ENCODE measurements at places on chromosomes 16 and 17. TPM values are rescaled to one million over a fixed set of nuclear protein-coding genes. Genes with fewer than 3 reads are reported as not detected.

GRCh38 chr16:66121466-66121865 is 245.0 kb upstream of the CDH5 start:
- no peak for DNase-seq

- DNase-seq: peak; percentile 7
Measured at GRCh38 chr16:57028086-57028485, 38.7 kb downstream of the NLRC5 start.

- no peak for DNase-seq
Measured at GRCh38 chr17:10907370-10907769, 69.5 kb upstream of the PIRT start.

GRCh38 chr17:27958708-27959381 is 65.7 kb upstream of the LYRM9 start:
- DNase-seq: no peak

DNA sequence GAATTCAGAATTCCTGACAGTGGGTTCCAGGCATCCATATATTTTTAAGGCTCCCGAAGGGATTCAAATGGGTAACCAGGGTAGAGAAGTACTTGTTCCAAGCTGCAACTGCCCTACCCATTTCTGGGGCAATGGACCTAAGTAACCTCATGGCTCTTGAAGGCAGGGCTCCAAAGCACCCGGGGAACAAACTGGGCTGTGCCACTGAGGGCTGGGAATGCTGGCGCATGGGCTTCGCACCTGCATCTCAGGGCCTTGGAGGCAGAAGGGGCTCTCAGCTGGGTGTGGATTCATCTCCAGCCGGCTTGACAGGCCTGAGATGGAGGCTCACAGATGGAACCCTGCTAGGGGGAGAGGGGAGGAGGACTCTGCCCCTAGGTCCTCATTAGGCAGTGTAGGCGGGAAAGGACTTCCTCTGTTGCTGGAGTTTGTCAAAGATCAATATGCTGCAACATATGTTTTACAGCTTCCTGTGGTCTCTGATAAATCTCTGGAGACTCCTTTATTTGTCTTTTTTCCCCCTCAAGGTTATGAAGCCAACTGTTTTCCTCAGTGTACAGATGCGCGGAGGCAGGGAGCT is 232.3 kb upstream of the NLRP1 start:
- DNase-seq: peak; percentile 41

GRCh38 chr17:44787271-44787940 is 28.6 kb downstream of the ADAM11 start:
- DNase-seq: no peak

DNA sequence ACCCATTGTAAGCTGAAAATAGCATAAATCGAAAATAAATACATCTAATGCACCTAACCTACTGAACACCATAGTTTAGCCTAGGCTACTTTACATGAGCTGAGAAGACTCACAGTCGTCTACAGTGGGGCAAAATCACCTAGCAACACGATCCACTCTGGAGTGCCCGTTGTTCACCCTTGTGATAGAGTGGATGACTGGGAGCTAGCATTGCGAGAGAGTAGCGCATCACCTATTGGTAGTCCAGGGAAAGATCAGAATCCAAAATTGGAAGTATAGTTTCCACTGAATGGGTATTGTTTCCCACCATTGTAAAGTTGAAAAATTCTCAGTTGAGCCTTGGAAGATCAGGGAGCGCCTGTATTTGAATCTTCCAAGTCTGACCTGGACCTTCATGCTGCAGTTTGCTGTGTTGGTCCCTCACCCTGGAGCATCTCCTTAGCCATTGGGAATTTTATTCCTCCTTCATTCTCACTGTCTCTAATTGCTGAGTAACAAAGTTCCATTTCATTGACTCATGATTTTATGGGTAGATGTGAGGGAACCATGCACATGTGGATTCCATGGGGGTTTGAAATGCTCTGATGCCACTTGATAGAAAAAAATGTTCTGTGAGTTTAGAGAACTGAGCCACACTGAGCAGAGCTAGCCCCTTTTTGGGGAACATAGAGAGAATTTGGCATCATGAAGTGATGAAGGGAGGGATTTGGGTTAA is 19.6 kb downstream of the AKAP1 start:
- DNase-seq: no peak

DNA sequence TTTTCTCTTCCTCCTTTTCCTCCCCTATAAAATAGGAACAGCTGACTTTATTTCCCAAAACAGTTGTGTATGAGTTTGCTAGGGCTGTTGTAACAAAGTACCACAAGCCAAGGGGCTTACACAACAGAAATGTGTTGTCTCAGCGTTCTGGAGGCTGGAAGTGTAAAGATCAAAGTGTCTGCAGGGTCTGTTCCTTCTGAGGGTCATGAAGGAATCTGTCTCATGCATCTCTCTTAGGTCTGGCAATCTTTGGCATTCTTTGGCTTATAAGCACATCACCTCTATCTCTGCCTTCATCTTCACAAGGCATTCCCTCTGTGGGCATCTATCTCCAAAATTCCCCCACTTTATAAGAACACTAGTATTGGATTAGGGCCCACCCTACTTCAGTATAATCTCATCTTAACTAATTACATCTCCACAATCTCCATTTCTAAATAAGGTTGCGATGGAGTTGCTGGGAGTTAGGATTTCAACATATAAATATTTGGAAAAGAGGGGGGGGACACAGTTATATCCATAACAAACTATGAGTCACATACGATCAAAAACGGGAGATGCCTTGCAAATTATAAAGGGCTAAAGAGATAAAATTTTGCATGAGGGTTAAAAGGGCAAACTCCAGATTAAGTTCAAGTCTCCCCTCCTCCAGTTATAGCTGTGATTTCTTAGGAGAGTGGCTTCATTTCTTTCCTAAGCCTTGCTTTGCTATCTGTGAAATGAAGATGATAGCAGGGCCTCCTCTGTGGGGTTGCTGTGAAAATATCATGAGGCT is 109.7 kb downstream of the VAT1L start:
- no peak for DNase-seq

DNA sequence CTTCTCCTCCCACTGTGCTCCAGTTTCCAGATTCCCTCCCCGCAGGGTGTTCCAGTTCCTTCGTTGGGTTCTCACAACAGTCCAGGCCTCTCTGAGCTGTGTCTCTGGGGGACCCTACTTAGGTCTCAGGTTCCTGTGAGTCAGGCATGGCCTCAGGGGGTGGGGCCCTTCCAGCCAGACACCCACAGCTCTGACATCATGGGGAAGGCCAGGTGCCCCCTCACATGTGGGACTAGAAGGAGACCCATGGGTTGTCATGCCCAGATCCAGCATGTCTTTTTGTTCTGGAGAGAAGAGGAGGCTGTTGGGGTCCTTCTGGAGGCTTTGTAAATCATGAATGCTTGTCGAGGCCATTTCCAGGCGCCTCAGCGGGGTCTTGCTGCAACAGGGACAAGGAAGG is 32.0 kb upstream of the NDRG4 start:
- no peak for DNase-seq

DNA sequence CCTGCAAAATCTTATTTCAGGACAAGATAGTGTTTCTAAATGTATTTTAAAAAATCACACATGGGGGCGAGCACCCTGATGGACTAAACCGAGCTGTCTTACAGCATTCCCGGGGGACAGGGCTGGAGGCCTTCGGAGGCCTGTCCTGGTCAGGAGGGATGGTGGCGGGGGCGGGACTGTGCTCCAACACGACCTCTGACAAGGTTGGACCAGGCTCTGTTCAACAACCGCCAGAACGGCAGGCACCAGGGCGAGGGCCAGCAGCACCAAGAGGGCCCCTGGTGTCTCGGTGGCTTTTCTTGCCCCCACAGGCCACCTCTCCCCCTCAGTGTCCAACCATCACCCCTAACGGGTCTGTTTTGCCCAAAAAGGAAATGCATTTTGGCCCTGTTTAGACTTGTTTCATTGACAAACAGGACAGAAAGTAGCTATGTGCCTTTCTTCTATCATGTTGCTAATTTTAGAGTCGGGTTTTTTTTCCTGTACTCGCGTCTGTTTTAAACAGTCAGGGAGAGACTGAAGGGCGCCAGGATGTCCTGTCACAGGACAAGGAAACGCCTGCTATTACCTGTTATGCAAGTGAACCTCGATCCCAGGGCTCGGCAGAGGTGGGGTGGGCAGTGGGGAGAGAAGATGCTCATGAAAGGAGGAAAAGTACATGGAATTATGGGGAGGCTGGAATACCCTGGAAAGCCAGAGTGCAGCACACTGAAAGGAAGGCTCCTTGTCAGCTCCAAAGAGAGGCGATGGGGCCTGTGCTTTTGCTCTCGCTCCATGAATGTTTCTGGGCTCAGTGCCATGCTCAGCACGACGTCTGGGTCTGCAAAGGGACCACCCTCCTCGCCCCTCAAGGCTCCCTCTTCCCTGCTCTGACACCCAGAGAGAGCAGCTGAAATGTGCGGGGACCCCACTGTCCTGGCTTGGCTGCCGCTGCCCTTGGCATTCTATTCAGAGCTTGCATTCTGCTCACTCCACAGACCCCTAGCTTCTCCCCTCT is 11.9 kb downstream of the TMEM204 start:
- no peak for DNase-seq

DNA sequence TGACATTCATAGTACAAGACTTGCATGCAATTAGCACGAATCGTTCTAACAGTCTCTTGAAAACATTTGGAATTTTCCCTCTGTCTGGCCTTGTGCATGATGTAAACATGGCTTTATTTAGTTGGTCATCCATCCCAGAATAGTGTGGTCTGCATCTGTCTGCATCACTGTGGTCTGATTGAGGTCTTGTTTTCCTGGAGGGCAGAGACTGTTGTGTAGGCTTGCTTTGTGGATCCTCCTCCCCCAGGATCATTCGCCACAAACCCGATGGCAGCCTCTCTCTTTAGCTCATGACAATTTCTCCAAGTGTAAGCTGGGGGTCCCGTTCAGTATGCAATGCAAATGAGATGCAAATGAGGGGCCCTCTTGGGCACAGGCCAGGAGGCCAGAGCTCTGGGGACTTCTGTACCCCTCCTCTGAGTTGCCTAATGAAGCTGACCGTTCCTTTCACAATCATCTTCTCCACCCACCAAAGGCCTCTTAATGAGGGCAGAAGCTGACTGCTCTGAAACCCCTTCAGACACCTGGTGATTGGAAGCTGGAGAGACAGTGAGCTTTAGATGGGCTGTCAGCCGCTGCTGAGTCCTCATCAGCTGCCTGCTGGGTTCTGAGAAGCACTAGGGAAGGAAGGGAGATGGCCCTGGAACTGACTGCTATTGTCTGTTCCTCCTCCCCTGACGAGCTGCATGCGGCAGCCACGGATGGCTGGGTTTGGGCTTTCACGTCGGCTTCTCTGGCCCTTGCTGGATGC is 201.2 kb upstream of the CACNG3 start:
- DNase-seq: no peak

DNA sequence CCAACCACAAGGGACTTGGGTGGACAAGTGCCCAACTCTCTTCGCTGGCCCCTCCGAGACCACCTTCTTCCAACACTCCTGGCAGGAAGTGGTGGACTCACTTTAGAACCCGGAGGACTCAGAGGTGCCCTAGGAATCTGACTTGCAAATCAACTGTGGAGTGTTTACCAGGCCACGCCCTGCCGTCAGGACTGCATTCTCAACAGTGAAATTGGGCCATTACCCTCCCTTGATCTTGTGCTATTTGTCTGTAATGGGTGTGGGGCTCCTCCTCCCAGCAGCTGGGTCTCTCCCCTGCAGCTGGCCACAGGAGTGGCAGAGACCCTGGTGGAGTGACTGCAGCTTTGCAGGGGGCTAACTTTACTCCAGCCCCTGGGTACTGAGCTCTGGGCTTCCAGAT is 212.2 kb upstream of the RPL38 start:
- peak; percentile 40 for DNase-seq

- DNase-seq: no peak
Measured at GRCh38 chr17:48639136-48639535, 13.0 kb upstream of the HOXB9 start.

GRCh38 chr16:2927010-2927646 is 15.4 kb downstream of the FLYWCH1 start:
- peak; percentile 94 for DNase-seq

DNA sequence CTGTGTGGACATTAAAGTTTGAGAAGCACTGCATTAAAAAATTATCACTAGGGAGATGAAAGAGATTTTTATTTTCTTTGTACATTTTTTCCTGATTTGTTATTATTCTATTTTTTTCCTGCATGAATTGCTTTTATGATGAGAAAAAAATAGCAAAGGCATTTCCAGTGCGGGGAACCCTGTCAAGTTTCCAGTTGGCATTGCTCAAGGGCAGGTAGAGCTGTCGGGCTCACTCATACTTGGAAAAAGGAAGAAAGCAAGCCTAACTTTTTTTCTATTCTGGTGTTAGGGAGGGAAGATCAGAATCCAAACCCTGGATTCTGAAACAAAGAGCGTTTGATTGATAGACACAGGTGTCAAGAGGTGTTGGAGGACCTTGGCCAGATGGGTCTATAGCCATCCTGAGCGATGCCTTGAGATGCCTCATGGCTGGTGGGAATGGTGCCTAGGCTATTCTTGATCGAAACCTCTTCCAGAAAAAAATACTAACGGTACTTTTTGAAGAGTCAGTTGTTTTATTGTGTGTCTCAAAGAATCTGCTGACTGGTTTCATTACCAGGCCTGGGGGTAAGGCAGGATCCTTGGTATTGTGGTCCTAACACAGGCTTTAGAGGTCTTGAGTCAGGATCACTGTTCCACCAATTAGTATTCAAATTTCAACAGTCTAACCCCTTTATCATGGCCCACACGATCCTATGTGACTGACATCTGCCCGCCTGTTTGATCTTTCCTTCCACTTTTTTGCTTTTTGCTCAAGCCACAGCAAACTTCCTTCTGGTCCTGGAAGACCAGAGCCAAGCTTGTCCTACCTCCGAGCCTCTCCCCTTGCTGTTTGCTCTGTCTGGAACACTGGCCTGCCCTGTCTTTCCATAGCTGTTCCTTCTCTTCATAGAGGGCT is 20.1 kb downstream of the SNX29 start:
- no peak for DNase-seq

Gene RAB26
- total RNA-seq: not detected

Gene HS3ST3A1
- not detected for total RNA-seq

Gene ALOX12B
- total RNA-seq: 0.72 TPM

Gene CHST5
- not detected for total RNA-seq

Gene GJD3
- total RNA-seq: 0.82 TPM

Gene GDPD3
- total RNA-seq: 3.3 TPM

Gene LGALS9B
- 4.7 TPM for total RNA-seq

All from tongue (tissue), 3 donors.